Glutamatergic neuron (in vitro differentiated cells): ENCODE measurements at places on chromosomes 2 and 18. TPM values are rescaled to one million over a fixed set of nuclear protein-coding genes. Genes with fewer than 3 reads are reported as not detected.
A peak's percentile ranks its signal among the peaks of the same experiment; 100 is the strongest.

DNA sequence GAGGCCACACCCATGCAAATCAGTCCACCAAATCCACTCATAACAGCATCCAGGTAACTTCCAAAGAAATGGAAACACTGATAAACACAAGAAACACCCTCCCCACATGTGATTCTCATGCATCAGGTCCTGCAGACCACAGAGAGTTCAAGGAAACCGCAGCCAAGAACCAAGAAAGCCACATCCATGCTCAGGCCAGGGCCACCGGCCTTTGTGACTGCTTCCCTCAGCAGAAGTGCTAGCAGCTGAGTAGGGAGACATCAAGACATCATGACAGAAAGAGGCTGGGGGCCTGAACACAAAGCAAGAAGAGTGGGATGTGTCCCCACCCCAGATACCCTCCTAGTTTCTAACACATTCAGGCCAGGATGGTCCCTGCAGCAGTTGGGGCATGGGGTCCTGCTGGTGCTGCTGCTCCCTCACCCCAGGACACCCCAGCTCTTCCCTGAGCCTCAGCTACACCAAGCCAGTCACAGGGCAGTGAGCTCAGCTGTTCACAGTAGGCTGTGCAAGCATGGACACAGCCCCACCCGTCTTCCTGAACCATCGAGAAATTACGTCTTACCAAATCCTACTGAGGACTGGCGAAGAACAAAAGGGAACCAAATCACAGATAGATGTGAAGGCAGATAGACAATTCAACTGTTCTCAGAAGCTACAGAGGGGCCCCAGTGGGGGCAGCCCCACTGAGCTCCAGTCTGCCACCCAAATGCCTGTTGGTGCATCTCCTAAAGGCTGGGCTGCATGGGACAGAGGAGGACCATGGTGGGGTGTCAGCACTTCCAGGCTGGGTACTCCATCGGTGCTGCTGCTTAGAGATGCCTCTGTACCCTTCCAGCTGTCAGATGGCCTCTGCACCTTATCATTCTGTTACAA lies 60.9 kb downstream of the HDAC4 start:
- peaks cover 4% of the 10 kb centered on the region for H3K27me3 ChIP-seq
- no peaks in the 10 kb centered on the region for H3K36me3 ChIP-seq
- peak overlapping the region; percentile 49 for H3K27ac ChIP-seq
- H3K4me1 ChIP-seq = peaks cover 28% of the 10 kb centered on the region

GRCh38 chr18:61443081-61443725 lies 110.0 kb downstream of the CDH20 start:
- H3K4me3 ChIP-seq = no peak overlapping the region
- no peak for DNase-seq
- H3K4me1 ChIP-seq = no peaks in the 10 kb centered on the region
- no peak overlapping the region for H3K27ac ChIP-seq
- H3K27me3 ChIP-seq = peaks cover 1% of the 10 kb centered on the region
- H3K36me3 ChIP-seq = no peaks in the 10 kb centered on the region

LOXHD1 gene
- not detected for total RNA-seq

GRCh38 chr2:62151306-62151638 lies 44.6 kb upstream of the B3GNT2 start:
- peaks cover 8% of the 10 kb centered on the region for H3K36me3 ChIP-seq
- no peaks in the 10 kb centered on the region for H3K4me1 ChIP-seq
- no peak overlapping the region for H3K27ac ChIP-seq
- peaks cover 3% of the 10 kb centered on the region for H3K27me3 ChIP-seq
- H3K4me3 ChIP-seq = no peak overlapping the region
- DNase-seq = no peak

- no peak overlapping the region for H3K4me3 ChIP-seq
- DNase-seq = no peak
- no peak overlapping the region for H3K27ac ChIP-seq
- no peaks in the 10 kb centered on the region for H3K4me1 ChIP-seq
- no peaks in the 10 kb centered on the region for H3K27me3 ChIP-seq
Measured at GRCh38 chr2:118687192-118687591, 160.3 kb downstream of the EN1 start.

TWIST2 gene
- total RNA-seq = not detected

GRCh38 chr2:219560037-219560892 lies 11.1 kb downstream of the OBSL1 start:
- H3K27ac ChIP-seq = no peak overlapping the region
- H3K27me3 ChIP-seq = peaks cover 10% of the 10 kb centered on the region
- H3K4me3 ChIP-seq = no peak overlapping the region
- H3K4me1 ChIP-seq = peaks cover 26% of the 10 kb centered on the region
- DNase-seq = no peak
- H3K36me3 ChIP-seq = peaks cover 5% of the 10 kb centered on the region

- peak overlapping the region; percentile 50 for H3K27ac ChIP-seq
- no peak for DNase-seq
Measured at GRCh38 chr2:19807866-19808265, 93.9 kb downstream of the TTC32 start.

DNA sequence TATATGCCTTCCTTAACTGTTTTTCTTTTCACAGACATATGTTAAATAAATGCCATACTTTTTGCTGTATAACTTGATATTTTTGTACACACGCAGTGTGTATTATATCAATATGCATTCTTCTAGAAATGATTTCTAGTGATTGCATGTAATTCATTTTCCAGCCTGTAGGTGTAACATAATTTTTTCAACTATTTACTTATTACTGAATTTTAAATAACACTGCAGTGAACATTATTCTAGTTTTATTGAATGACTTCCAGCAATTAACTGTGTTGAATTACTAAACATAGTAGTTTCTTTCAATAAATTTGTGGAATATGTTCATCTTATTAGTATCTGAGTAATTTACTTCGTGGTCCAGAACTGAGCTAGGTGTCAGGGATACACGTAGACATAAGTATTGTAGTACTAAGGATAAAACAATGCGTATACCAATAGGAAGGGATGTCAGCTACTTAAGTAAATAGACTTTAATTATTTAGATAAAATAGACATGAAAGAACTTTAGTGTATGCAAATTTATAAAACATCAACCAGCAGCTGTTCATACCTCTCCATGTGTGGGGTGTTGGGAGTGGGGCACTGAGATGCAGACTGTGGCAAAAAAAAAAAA lies 28.0 kb downstream of the TANC1 start:
- H3K4me1 ChIP-seq = peaks cover 22% of the 10 kb centered on the region
- H3K27me3 ChIP-seq = no peaks in the 10 kb centered on the region
- no peak overlapping the region for H3K4me3 ChIP-seq
- no peak overlapping the region for H3K27ac ChIP-seq

DNA sequence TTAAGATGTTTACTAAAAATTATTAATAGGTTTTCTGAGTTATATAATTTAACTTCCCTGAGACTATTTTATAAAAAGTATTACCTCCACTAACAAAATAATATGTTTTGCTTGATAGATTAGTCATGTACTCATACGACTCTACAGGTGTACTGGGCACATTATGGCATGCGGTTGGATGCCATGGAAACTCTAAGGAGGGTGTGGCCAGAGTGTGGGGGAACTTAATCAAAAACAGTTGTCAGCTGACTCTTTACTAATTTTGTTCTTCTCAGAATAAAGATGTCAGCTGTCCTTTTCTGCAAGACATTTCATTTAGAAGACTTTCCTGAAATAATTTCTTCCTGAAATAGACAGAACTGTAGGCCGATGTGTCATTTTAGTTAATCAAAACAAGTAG lies 228.3 kb upstream of the SIX3 start:
- no peak for DNase-seq
- H3K36me3 ChIP-seq = no peaks in the 10 kb centered on the region
- H3K27ac ChIP-seq = no peak overlapping the region
- H3K4me3 ChIP-seq = no peak overlapping the region

DNA sequence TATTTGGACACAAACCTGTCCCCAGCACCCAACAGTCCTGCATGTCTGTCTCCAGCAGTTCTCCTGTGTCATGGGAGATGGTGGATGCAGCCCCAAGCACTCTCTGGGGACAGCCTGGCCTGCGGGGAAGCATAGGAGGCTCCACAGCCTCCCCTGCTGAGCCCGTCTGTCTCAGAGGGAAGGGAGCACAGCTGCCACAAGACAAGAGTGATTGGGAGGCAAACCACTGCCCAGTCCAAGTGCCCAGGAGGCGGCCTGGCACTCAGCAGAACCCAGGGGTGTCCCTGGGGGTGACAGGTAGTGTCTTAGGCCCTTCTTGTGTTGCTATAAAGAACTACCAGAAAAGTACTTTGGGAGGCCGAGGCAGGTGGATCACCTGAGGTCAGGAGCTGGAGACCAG lies 211.2 kb upstream of the MYT1L start:
- H3K36me3 ChIP-seq = no peaks in the 10 kb centered on the region
- no peak overlapping the region for H3K27ac ChIP-seq
- no peak overlapping the region for H3K4me3 ChIP-seq
- H3K27me3 ChIP-seq = no peaks in the 10 kb centered on the region
- no peak for DNase-seq

COLEC12 gene
- total RNA-seq = 0.20 TPM

DNA sequence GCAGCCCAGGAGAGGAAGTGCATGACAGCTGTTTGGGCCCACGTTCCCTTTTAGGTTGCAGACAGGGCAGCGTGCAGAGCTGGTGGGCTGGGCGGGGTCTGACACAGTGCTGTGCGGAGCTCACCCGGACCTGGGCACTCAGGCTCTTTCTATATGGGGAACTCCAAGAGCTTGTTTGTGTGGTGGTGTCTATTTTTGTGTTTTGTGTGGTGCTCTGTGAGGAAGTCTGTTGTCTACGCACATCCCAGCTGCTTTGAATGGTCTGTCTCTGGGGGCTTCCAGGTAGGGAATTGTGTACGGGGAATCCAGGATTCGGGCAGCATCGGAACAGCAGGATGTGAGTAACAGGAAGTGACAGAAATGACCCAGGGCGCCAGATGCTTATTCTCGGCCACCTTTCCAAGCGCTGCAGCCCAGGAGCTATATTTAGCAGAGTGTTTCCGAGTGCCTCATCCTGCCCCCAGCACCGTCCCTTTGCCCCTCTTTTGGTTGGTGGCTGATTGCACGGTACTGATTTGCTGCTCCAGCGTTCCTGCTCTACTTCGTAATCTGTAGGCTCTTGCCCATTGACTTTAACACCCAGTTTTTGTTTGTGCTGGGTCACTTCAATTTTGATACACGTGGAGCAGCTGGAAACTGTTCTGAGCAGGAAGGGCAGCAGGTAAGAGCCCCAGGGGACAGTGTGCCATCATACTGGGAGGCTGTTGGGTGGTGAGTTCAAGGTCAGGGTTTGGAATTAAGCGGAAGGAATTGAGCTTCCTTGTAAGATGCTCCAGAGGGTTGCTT lies 64.7 kb downstream of the DGKD start:
- peaks cover 5% of the 10 kb centered on the region for H3K27me3 ChIP-seq
- peaks cover 17% of the 10 kb centered on the region for H3K4me1 ChIP-seq
- no peak for DNase-seq
- peak overlapping the region; percentile 8 for H3K27ac ChIP-seq
- no peak overlapping the region for H3K4me3 ChIP-seq

- H3K36me3 ChIP-seq = peaks cover 12% of the 10 kb centered on the region
- H3K4me1 ChIP-seq = no peaks in the 10 kb centered on the region
- H3K4me3 ChIP-seq = no peak overlapping the region
- DNase-seq = no peak
- H3K27me3 ChIP-seq = no peaks in the 10 kb centered on the region
Measured at GRCh38 chr2:110157153-110157793, 41.7 kb upstream of the MALL start.

TMEM169 gene
- total RNA-seq = 166 TPM

PUS10 gene
- 2.5 TPM for total RNA-seq

ZBTB7C gene
- 10.6 TPM for total RNA-seq

- no peak overlapping the region for H3K4me3 ChIP-seq
- H3K4me1 ChIP-seq = peaks cover 2% of the 10 kb centered on the region
- H3K27me3 ChIP-seq = no peaks in the 10 kb centered on the region
- no peak for DNase-seq
- H3K36me3 ChIP-seq = no peaks in the 10 kb centered on the region
- no peak overlapping the region for H3K27ac ChIP-seq
Measured at GRCh38 chr2:114022360-114023085, 132.6 kb downstream of the ACTR3 start.

DNA sequence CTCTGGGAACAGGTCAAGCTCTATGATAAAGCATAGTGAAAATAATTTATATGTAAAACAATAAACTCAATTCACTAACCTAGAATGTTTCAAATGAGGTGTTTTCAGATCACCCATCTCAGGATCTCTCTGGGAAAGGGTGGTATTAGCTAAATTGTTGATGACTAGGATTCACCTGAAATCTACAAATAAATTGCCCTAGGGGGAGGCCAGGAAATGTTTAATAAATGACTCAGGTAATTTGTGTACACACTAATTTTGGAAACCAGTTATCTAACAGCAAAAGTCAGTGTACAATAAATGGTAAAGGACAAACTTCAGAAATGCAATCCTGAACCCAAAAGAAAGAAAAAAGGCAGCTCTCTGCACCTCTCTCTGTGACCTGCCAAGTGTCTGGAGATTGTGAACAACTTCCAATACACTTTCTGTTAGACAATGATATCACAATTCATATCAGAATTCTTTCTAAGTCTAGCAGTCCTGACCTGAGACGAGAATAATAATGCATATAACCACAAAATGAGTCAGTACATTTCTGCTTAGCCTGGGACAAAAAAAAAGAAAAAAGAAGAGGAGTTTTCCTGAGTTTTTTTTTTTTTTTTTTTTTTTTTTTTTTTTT lies 760.0 kb downstream of the EPHA4 start:
- no peak overlapping the region for H3K27ac ChIP-seq
- no peak overlapping the region for H3K4me3 ChIP-seq
- no peak for DNase-seq
- H3K36me3 ChIP-seq = no peaks in the 10 kb centered on the region
- no peaks in the 10 kb centered on the region for H3K4me1 ChIP-seq

DNA sequence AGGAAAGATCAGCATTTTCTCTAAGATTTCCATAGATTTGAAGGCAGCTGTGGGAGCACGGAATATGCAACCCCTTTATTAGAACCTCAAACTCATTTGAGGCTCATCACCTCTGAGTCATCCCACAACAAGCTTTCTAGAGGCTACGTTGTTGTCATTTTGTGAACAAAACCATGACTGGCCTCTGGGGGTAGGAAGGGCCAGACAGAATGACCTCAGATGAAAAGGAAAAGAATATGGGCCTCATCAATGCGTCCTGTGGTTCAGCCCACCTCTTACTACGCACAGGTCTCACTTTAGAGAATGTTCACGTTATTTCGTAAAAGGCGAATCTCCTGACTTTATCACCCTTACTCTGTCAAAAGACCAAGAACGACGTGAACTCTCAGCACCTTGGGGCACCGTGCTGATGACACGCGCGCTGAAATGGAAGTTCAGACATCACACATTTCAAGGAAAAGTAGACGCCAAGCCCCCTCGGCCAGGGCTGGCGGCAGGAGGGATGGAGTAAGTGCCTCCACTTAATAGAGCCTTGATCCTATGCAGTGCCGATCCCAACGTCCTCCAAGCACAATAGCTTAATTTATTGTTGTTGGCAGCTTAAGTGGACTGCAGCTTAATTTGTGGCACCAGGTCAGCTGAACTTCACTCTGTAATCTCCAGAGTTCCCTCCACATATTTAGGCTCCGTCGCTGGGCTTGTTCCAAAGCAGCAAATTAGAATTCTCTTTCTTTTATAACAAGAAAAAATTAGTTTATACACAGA lies 208.3 kb downstream of the EIPR1 start:
- peaks cover 5% of the 10 kb centered on the region for H3K36me3 ChIP-seq
- H3K27me3 ChIP-seq = peaks cover 7% of the 10 kb centered on the region
- H3K27ac ChIP-seq = peak overlapping the region; percentile 25
- no peak for DNase-seq
- no peak overlapping the region for H3K4me3 ChIP-seq

GRCh38 chr2:235928751-235929370 lies 239.3 kb downstream of the GBX2 start:
- H3K4me1 ChIP-seq = peaks cover 5% of the 10 kb centered on the region
- H3K27me3 ChIP-seq = peaks cover 2% of the 10 kb centered on the region
- no peaks in the 10 kb centered on the region for H3K36me3 ChIP-seq
- DNase-seq = no peak
- no peak overlapping the region for H3K4me3 ChIP-seq
